Activated CD8-positive, alpha-beta T cell treated with anti-CD3 and anti-CD28 coated beads, Interleukin-2, amount 10 ng/mL, durations not matched to agents 7 days and 5 days (primary cell): ENCODE measurements at places on chromosomes 11 and 22. TPM values are rescaled to one million over a fixed set of nuclear protein-coding genes. Genes with fewer than 3 reads are reported as not detected.

The SPDYC gene
- total RNA-seq, result not detected

The SMIM38 gene
- 0.18 TPM for total RNA-seq

The LSP1 gene
- total RNA-seq, result 477 TPM

The PTS gene
- total RNA-seq, result 20.8 TPM

The POTEH gene
- not detected for total RNA-seq

The RFPL3 gene
- total RNA-seq, result not detected

The UBQLN3 gene
- not detected for total RNA-seq

The LMO2 gene
- total RNA-seq, result not detected

The CRYBB2 gene
- not detected for total RNA-seq

The MS4A15 gene
- total RNA-seq, result not detected

The PHETA2 gene
- 1.9 TPM for total RNA-seq

The SLC22A6 gene
- not detected for total RNA-seq

The P4HA3 gene
- not detected for total RNA-seq

The ROM1 gene
- total RNA-seq, result 2.0 TPM

The XKR3 gene
- total RNA-seq, result not detected

The INS gene
- not detected for total RNA-seq

The GLYAT gene
- not detected for total RNA-seq

The MAPK8IP2 gene
- 0.29 TPM for total RNA-seq

The SCGB1A1 gene
- total RNA-seq, result not detected

The SCO2 gene
- 13.9 TPM for total RNA-seq

The CCDC157 gene
- 4.3 TPM for total RNA-seq

The AHNAK gene
- 129 TPM for total RNA-seq

The KREMEN1 gene
- not detected for total RNA-seq

The DRICH1 gene
- 0.29 TPM for total RNA-seq

The FIBP gene
- total RNA-seq, result 89.0 TPM

The SLC5A12 gene
- total RNA-seq, result not detected

The FOLR2 gene
- total RNA-seq, result not detected

The BTBD18 gene
- not detected for total RNA-seq

The CRYBB3 gene
- not detected for total RNA-seq

The TEX54 gene
- not detected for total RNA-seq

The C11orf91 gene
- not detected for total RNA-seq

The MRGPRX4 gene
- not detected for total RNA-seq

The KCNJ1 gene
- total RNA-seq, result not detected

The OR51E2 gene
- not detected for total RNA-seq

The ARFGAP3 gene
- 36.7 TPM for total RNA-seq

The MTCH2 gene
- total RNA-seq, result 110 TPM

The PATE1 gene
- total RNA-seq, result not detected

The NXF1 gene
- total RNA-seq, result 110 TPM

The OR51B2 gene
- total RNA-seq, result not detected
